ENCODE measurements at places on chromosomes 4 and X. TPM values are rescaled to one million over a fixed set of nuclear protein-coding genes. Genes with fewer than 3 reads are reported as not detected.

CETN2 gene
- 27.1 TPM for total RNA-seq

CXCL9 gene
- total RNA-seq = 1.2 TPM

DCX gene
- total RNA-seq = not detected

ASB9 gene
- total RNA-seq = 2.5 TPM

MID1 gene
- total RNA-seq = 37.7 TPM

CDS1 gene
- 0.63 TPM for total RNA-seq

SPOCK3 gene
- total RNA-seq = not detected

GABRQ gene
- total RNA-seq = not detected

P2RY8 gene
- 4.0 TPM for total RNA-seq

SHOX gene
- not detected for total RNA-seq

C4orf51 gene
- not detected for total RNA-seq

Measured in thoracic aorta (tissue), 2 donors.